ENCODE measurements at places on chromosomes 16 and 17. TPM values are rescaled to one million over a fixed set of nuclear protein-coding genes. Genes with fewer than 3 reads are reported as not detected.

DNA sequence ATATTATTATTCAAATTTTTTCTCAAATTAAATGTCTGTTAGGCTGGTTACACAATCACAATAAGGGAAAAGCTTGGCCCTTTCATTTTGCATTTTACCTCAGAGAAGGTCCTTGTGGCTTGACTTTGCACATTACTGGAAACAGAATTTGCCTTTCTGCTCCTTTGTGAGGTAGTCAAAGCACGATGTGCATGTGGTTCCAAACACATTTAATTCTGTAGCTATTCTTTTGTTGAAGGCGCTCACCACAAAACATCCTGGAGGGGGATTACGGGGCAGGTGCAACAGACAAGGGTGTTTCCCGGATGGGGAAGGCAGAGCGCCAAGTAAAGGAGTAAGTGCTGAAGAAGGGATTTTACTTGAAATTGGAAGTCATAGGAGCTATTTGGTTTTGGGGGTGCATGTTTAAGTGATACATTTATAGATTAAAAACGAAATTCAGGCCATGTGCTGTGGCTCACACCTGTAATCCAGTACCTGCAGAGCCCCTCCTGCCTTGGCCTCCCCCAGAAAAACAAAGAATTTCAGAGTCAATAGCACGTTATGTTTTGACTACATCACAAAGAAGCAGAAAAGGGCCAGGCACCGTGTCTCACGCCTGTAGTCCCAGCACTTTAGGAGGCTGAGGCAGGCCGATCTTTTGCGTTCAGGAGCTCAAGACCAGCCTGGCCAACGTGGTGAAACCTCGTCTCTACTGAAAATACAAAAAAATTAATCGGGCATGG is 31.2 kb upstream of the TENT4B start:
- H3K4me3 ChIP-seq, result no peak overlapping the region
- H3K27ac ChIP-seq, result no peak overlapping the region
- H3K4me1 ChIP-seq, result no peaks in the 10 kb centered on the region

GRCh38 chr17:51322390-51323029 is 62.2 kb downstream of the UTP18 start:
- DNase-seq, result no peak
- no peak overlapping the region for H3K27ac ChIP-seq
- H3K27me3 ChIP-seq, result no peaks in the 10 kb centered on the region
- H3K4me1 ChIP-seq, result no peaks in the 10 kb centered on the region
- no peak overlapping the region for H3K4me3 ChIP-seq
- H3K36me3 ChIP-seq, result no peaks in the 10 kb centered on the region

- H3K4me3 ChIP-seq, result no peak overlapping the region
- no peaks in the 10 kb centered on the region for H3K4me1 ChIP-seq
- H3K27ac ChIP-seq, result no peak overlapping the region
- H3K36me3 ChIP-seq, result no peaks in the 10 kb centered on the region
- DNase-seq, result no peak
These were observed 221.3 kb downstream of the C16orf78 start for GRCh38 chr16:49594685-49595498.

DNA sequence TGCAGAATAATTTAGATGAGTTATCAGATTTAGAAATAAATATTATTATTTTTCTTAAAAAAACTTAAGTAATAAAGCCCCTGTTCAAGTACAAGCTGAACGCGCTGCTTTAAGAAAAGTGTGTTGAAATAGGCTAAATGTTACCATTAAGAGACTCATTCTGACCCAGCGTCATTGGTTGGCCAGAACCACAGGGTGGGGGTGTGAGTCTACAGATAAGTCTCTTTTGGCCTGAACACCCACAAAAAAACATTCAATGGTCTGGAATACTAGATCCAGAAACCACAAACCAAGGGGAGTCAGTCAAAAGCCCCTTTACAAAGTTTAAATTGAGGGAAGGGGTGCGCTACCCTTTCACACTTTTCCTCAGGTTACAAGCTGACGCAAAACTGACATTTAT is 776.1 kb downstream of the KCNJ2 start:
- H3K36me3 ChIP-seq, result no peaks in the 10 kb centered on the region
- no peaks in the 10 kb centered on the region for H3K27me3 ChIP-seq
- H3K4me3 ChIP-seq, result no peak overlapping the region
- no peaks in the 10 kb centered on the region for H3K4me1 ChIP-seq
- no peak for DNase-seq

DNA sequence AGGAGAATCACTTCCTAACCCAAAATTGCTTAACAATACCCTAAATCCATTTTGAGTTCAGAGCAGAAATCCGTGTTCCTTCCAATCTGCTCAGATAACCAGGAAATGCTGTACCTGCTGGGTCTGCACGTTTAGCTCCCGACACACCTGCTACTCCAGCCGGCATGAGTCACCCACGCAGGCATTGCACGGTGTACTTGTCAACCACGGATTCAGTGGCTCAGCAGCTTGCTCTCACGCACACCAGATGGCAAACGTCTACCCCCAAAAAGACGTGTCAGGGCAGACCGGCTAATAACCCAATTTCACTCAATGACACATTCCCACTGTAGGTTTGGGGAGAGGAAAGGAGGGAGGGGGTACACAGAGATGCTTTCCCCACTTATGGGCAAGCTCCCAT is 468.1 kb downstream of the SOX9 start:
- H3K4me1 ChIP-seq, result peaks cover 19% of the 10 kb centered on the region
- H3K27me3 ChIP-seq, result peaks cover 23% of the 10 kb centered on the region
- peak overlapping the region; percentile 75 for H3K27ac ChIP-seq
- H3K36me3 ChIP-seq, result no peaks in the 10 kb centered on the region

- H3K4me1 ChIP-seq, result no peaks in the 10 kb centered on the region
- no peak overlapping the region for H3K4me3 ChIP-seq
- no peaks in the 10 kb centered on the region for H3K27me3 ChIP-seq
- DNase-seq, result no peak
These were observed 320.8 kb downstream of the XYLT1 start for GRCh38 chr16:17149904-17150483.

DNA sequence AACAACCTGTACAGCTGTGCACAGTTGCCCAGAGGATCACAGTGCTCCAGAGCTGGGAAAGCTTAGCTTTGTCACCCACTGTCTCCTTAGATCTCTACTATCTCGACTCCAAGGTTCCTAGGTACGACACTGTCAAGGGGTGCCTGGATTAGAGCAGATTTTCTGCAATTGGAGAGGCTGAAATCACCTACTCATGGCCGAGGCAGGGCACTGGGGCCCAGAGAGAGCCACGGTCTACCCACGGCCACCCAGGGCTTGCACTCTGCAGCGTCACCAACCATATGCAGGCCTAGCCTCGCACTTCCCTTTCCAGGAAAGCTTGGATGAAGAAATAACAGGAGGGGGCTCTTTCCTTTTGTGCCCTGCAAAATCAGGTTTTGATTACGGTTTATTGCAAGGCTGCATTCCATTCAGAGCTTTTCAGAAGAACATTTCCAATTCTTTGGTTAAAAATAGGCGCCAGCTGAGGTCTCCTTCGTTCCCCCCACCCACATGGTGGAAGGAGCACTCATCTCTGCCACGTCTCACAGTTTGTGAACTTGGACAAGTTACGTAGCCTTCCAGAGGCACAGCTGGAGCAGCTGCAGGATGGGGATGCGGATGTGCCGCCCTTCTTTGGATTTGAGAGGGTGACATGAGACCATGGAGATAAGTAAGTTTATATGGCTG is 80.0 kb downstream of the IRX5 start:
- no peaks in the 10 kb centered on the region for H3K36me3 ChIP-seq
- H3K27ac ChIP-seq, result no peak overlapping the region
- no peak overlapping the region for H3K4me3 ChIP-seq
- no peaks in the 10 kb centered on the region for H3K4me1 ChIP-seq
- no peaks in the 10 kb centered on the region for H3K27me3 ChIP-seq
- no peak for DNase-seq

DNA sequence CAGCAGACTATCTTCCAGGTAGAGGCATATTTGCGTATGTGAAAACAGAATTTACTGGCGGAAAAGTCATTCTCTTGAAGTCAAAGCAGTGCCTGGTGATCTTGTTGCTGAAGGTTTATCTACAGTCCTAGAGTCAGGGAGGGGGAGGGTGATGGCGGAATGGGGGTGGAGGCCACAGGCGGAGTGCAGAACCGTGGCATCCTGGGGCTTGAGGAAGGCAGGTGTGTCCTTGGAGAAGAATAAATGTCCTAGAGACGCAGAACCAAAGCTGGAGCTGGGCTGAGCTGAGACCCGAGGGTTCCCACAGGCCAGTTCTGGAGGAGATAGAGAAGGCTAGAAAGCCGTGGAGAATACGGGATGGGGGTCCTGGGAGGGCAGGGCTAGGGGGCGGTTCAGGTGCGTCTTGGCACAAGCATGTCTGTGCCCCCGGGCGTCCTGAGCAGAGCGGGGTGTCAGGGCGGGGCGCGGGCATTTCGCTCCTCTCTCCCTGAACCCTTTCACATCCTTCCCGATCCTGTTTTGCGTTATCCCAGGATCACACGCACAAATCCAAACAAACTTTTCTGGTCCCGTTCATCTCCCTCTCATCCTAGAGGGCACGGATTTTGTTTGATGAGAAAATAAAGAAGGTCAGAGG is 76.9 kb upstream of the CREBBP start:
- no peak overlapping the region for H3K4me3 ChIP-seq
- DNase-seq, result no peak
- H3K36me3 ChIP-seq, result no peaks in the 10 kb centered on the region
- H3K4me1 ChIP-seq, result peaks cover 5% of the 10 kb centered on the region
- peaks cover 33% of the 10 kb centered on the region for H3K27me3 ChIP-seq

BTBD17 gene
- not detected for total RNA-seq

TEKT1 gene
- not detected for total RNA-seq

SYNGR3 gene
- 2.9 TPM for total RNA-seq

FNDC8 gene
- total RNA-seq, result not detected

TP53TG3F gene
- not detected for total RNA-seq

Data from transverse colon (tissue), 4 donors.